ENCODE measurements at places on chromosomes 3 and 15.

DNA sequence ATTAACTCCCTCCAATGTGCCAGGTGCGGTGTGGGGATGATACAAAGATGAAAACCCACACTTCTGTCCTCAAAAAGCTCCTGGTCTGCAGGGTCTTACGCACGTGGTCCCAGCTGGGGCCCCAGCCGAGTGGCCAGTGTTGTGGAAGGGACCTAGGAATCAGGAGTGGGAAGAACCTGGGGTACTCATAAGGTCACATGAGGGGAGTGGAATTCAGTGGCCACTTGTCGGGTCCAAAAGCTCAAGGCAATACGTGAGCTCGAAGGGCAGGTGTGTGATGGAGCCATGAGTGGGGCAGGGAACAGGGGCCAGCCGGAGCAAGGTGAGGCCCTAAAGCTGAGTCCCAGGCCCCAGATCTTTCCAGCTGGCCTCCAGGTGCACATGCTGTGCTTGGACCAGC is 260.0 kb upstream of the LYSMD4 start:
- no peak for DNase-seq

DNA sequence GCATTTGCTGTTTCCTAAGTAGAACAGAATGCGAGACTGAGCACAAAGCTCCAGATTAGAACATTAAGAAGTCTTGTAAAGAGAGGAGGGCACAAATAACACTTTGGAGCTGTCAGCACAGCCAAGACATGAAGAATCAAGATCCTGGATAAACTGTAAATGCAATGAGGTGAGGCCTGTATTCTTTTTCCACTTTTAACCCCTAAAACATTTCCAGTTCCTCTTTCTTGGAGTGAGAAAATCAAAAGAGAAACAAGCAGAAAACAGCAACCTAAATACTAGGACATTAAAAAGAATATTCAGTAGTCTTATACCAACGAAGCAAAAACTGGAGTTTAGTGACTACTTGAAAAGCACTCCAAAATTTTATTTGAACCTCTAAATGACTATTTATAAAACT is 204.3 kb downstream of the ZBTB20 start:
- no peak for DNase-seq

DNA sequence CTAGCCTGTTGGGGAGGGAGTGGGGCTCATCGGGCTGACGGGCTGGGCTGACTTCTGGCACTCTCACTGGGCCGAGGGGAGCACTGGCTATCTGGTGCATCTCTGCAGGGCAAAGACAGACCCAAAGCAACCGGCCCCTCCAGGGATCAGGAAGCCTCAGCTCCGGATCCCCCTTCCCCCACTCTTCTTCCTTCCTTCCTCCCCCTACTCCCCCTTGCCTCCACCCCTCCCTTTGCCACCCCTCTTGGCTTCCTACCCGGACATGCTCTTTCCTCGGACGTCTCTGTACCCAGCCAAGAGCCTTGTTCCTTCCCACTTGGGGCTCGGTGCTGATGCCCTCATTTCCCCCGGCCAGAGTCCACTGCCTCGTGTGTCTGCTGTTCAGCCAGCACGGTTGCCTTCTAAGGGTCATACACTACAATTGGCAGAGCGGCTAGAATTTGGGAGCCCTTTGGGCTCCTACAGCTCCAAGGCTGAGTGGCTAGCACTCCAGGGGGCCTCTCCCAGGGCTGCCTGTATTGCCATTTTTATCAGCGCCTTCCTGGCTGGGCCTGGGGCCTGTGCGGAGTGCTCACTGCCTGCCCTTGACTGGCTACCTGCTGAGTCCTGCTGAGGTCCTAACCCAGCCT is 10.9 kb downstream of the SEMA3F start:
- no peak for DNase-seq

DNA sequence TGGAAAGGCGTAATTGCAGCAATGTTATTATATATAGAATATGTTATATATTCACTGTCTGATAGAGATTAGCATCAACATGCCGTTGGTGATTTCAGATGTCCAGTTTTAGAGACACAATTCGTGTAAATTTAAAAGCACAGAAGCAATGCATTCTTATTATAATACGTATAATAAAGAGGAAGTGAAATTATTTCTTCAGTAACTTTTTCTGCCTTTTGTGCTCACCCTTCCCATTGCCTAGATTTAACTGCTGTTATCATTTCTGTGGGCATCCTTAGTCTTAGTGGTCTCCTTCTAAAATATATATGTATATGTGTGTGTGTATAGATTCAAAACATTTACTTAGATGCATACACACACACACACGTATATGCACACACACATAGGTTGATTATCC is 592.5 kb upstream of the GOLIM4 start:
- no peak for DNase-seq

- DNase-seq = no peak
Observed at GRCh38 chr15:63362196-63362595, 19.4 kb downstream of the CA12 start.

DNA sequence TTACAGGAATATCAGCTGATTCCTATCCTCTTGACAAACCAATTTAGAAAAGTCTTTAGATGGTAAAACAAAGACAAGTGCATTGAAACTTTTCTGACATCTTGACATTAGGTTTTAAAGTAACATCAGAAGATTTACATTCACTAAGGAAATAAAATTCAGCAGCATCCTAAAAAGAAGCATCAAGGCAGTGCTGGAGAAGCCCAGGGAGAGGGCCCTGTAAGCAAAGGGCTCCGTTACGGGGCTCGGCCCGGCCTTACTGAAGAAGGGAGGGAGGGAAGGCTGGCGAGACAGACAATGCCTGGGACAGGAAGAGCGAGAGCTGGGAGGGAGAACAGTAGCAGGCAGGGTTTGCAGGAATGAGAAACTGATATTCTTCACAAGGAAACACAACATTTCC is 39.3 kb downstream of the RUBCN start:
- no peak for DNase-seq

DNA sequence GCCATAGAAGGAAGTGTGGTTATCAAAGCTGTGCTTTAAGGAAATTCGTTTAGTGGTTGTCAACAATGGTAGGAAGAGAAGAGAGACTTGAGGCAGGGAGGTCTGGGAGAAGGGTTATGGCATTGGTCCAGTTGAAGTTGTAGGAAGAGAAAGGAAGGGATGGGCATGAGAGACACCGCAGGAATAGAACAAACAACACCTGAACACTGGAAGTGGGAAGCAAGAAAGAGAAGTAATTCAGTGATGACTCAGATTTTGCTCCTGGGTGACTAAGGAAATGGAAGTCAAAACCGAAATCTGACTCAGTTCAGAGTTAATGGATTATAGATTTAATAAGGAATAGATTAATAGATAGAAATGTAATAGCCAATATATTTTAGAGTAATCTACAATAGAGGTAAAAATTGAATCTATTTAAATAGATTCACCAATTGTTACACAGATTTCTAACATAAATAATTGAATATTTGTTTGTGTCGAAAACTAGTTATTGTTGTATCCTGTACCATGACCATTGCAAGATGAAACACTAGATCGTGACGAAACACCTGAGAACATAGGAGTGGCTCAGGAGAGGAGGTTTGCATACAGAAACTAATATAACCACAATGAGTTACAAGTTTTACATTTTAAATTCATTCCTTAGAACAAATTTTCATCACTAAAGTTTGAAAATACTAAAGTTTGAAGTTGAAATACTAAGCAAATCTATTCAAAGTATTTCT is 36.0 kb downstream of the THBS1 start:
- no peak for DNase-seq

GRCh38 chr3:175590745-175591144 is 731.6 kb downstream of the NAALADL2 start:
- DNase-seq = no peak

DNA sequence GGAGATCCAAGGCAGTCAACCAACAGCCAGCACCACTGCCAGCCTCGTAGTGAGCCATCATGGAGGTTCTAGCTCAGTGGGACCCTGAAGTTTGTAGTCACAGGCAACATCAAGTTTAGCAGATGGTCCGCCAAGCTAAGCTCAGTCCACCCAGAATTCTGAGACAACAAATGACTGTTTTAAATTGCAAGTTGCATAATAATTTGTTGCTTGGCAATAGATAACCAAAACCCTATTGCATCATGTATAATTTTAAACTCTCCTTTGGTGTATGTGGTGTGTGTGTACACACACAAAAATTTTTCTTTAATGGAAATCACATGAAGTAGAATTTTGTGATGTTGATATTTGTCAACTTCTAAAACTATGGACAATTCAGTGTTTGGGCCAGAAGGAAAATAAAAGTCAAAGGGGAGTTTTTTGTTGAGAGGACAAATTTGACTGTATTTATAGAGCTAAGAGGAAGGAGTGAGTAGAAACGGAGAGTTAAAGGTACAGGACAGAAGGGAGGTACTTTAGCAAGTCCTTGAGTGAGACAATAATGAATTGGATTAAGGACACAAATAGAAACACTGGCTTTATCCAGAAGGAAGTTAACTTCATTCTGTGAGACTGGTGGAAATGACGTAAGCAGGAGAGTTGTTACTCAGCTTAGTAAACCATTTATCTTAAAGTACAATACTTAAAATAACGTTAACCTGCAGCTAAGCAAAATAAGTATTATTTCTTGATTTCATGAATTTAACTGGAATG is 83.6 kb downstream of the NCEH1 start:
- DNase-seq = no peak

DNA sequence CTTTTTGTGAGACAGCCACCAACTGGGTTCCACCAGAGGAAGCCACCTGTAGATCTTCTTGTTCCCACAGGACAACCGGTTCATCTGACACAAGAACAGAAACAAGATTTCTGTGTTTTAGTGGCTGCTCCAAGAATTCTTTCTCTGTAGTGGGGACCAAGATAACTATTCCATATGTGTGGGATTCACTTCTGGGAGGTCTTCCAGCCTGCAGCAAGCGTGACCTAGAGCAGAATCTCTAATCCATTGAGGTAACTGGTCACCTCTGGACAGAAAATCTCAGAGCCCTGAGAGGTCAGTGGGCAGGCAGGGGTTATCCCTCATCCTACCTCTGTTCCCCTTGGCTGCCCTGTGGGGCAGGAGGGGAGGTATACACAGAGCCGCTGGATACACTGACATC is 311.3 kb downstream of the NTRK3 start:
- no peak for DNase-seq

DNA sequence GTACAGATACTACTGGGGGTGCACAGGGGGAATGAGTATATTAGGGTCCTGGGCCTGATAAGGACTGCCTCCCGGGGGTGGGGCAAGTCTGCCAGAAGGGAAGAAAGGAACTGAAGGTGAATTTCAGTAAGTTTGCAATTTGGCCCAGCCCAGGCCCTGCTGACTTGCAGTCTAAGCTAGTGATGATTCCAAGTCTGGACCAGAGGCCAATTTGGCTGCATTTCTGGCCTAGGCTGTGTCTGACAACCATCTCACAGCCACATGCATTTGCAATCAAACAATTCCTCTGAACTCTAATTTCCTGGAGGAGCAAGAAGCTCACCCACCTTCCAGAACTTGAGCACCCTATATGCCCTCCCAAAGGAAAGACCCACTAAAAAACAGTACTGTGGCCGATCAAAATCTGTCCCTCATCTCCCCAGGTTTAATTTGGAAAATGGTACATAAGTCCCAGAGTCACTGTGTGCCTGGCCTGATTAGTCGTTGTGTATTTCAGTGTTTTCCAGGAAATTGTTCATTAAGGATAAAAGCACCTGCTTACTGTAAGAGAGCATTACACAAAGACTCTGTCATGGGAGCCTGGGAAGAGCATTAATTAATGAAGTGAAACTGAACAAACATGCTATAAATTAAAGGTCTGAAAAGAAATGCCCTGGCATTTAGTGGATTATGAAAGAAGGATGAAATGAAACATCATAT is 114.5 kb downstream of the MEGF11 start:
- DNase-seq = no peak
